SK-N-MC (cell line): ENCODE measurements at places on chromosomes 16 and 17.

DNA sequence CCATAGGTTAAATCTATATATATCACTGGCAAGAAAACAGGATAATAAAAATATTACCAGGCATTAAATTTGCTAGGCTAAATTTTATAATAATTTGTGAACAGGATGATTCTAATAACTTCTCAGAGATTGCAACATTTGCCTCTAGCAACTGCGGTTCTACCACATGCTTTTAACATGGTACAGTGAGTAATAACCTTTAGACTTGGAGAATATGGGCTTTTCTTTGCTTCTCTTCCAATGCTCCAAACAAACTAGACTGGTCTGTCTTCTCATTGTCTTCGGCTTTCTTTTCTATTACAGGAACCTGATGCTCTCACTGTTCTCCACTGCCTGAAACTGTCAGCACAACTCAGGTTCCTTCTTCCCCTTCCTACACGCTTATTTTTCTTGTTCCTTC is 80.6 kb downstream of the CA4 start:
- peak; percentile 52 for DNase-seq

DNA sequence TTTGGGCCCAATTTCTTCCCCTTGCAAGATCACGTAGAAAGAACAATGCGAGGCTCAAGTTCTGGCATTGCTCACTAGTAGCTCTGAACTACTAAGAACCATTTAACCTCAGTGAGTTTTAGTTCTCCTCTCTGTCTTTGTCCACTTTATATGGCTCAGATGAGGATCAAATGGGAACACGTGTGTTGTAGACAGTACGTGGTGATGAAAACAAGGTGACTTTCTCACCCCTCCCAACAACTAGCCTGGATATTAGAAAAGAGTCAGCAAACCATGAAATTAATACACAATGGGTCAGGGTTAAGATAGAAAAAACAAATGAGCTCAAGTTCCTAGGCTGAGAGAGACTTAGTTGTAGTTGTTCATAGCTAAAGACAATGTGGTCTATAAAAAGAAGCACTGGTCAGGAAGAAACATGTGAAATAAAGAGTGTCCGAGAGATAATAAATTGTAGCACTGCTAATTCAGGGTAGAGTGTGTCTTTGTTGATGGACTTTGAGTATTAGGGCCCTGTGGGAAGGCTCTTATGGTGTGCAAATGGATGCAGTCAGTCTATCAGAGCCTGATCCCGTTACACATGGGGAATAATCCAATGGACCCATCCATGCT is 417.0 kb downstream of the HAPSTR1 start:
- DNase-seq: no peak

- DNase-seq: no peak
Measured at GRCh38 chr16:17930280-17930679, 406.3 kb downstream of the NPIPA8 start.

DNA sequence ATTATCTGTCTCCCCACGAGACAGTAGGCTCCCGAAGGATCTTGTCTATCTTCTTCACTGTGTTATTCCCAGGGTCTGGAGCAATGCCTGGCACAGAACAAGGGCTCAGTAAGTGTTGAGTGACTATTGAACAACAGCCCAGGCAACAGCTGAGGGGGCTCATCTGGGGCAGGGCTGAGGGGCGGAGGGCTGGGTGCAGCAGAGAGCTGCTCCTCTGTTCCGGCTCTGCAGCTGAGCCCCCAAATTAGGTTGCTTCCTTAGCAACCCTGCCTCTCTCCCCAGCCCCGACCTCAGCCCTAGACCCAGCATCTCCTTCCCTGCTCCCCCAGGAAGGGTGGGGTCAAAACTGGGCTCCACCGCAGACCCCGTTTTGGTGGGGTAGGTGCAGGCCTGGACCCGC is 32.2 kb downstream of the ITGAE start:
- DNase-seq: no peak

DNA sequence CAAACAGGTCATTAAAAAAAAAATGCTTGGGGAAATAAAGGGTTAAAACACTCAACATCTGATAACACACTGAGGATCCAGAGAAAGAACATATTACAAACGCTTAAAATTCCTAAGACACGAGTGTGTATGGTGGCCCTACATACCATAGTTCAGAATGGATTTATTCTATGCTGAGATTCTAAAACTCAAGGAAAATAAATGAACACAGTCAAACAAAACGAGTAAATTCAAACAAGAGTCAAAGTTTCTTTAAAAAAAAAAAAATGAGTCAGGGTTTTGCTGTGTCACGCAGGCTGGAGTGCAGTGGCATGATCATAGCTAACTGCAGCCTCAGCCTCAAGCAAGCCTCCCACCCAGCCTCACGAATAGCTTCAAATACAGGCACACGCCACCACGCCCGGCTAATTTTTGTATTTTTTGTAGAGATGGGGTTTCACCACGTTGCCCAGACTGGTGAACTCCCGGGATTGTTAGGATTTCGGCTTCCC is 17.4 kb downstream of the CRK start:
- no peak for DNase-seq

DNA sequence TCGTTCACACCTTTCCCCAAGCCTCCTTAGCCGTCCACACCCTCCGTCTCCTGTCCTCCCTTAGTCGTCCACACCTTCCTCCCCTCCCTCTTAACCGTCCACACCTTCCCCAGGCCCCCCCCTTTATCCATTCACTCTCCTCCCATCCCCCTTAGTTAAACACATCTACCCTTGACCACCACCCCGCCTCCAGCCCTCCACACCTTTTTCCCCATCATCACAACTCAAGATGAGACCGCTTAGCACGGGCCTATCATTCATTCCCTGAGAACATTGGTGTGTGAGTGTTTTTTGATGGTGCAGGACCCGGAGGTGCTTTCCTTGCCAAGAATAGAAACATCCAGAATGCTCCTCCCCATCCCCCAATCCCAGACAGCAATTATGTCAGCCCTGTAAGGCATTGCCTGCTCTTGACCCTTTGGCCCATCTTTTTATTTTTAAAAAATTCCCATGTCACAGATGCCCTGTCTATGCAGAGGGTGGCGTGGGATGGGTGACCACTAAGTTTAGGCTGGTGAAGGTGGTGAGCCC is 1.4 kb downstream of the TENT4B start:
- no peak for DNase-seq

- no peak for DNase-seq
Measured at GRCh38 chr17:61495161-61495857, 43.1 kb downstream of the TBX4 start.

DNA sequence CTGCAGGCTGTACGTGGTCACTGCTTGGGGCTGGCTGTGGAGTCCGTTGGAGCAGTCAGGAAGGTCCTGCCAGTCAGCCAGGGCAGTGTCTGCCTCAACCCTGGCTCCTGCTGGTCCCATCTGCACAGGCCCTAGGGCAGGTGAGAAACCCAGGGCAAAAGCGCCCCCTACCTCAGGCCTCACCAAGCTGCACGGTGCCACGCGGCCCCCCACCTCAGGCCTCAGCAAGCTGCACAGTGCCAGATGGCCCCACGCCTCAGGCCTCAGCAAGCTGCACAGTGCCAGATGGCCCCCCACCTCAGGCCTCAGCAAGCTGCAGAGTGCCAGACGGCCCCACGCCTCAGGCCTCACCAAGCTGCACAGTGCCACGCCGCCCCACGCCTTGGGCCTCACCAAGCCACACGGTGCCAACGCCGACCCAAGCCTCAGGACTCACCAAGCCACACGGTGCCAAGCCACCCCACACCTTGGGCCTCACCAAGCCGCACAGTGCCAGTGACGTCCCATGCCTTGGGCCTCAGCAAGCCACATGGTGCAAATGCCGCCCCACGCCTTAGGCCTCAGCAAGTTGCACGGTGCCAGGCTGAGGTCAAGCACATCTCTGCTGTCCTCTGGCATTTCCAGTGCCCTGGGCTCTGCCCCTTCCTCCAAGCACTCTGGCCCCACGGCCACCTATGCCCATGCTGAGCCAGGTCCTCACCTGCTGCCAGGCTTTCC is 5.5 kb downstream of the TMEM204 start:
- DNase-seq: no peak

DNA sequence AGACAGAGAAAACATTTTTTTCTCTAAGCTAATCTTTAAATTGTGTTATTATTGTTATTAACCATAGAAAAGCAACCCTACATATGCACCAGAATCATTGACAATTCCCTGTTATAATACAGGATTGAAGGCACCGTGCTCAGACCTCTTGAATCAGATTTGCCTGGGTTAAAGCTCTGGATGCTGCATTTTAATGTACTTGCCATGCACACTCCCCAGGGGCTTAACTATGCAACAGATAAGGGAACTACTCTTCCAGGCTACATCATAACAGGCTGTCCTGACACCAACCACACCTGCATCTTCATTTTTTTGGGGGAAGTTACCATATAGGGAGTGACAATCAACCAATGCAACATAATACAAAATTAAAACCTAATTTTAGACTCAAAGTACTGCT is 1187.6 kb upstream of the CDH8 start:
- DNase-seq: no peak

- DNase-seq: peak; percentile 2
Measured at GRCh38 chr16:6684076-6684673, 648.5 kb upstream of the RBFOX1 start.

DNA sequence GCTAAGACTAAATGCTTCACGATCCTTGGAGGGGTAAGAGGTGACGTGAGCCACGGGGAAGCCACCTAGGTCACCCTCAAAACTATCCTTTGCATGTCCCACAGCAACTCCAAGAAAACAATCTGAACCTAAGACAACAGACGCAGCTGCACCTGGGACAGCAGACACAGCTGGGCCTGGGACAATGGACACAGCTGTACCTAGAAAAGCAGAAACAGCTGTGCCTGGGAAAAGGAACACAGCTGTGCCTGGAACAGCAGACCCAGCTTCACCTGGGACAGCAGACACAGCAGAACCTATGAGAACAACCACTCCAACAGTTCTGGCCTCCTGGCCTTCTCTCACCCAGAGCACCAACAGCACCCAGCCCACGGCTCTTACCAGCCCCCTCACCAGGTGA is 11.7 kb upstream of the CD300LD start:
- no peak for DNase-seq

DNA sequence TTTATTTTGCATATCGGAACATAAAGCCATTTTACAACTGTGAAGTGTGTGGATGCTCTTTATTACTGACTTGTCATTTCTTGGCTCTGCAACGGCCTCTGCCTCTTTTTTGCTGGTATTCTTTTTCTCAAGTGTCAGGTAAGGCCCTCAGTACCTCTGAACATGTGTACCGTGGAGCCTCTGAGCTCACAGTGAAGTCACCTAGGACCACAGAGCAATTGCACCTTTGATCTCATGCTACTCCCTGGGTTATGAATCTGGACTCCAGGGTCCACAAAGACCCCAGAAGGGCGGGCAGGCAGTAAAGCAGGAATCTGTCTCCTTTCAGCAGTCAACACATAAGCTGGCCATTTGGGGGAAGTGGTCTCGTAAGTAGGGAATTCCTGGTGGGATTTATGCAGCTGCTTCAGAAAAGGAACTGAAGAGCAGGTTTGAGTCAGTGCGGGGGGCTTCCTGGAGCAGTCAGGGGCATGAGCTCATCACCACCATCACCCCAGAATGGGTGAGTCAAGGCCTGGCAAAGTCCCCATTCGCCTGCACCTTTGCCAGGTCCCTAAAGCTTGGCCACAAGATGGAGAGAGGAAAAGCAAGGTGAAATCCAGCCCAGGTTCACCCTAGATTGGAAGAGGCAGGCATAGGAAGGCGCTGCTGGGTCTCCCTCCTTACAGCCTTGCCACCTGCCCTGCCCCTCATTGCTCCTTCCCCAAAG is 33.0 kb downstream of the TBX4 start:
- no peak for DNase-seq

DNA sequence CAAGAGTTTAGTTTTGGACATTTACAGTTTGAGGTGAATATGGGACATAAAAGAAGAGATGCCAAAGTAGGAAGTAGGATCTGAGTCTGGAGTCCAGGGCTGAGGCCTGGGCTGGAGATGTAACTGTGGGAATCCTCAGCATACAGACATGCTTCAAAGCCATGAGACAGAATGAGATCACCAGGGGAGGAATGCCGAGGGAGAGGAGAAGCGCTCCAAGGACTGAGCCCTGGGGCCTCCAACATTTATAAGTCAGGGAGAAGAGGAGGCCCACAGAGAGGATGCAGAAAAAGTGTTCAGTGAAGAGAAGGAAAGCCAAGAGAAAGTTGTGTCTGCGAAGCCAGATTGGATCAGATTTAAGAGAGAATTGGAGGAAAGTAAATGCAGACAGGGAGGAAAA is 277.5 kb upstream of the MYOCD start:
- no peak for DNase-seq

GRCh38 chr16:12090151-12090530 is 113.6 kb downstream of the SNX29 start:
- DNase-seq: no peak

DNA sequence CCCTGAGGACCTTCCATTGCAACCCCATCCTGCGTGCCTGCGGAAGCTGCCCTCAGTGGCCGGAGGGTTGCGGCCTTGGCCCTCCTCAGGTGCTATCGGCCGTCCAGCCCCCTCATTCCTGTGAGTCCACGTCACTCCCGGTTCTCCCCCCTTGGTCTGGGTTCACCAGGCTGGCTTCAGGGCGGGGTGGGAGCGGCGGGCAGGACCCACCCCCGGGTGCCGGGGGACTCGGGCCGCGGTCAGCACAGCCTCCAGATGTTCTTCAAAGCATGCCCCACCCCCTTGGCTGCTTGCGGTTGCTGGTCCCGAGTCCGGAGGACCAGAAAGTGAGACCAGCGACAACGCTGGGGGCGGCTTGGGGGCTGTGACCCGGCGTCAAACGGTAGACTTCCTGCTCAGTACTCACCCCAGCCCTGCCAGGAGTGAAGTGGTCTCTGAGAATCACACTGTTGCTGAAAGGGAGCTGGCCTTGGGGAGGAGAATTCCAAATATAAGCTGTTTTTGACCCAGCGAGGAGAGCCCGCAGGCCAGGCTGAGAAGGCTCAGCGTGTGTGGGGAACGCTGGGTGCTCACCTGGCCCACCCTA is 4.5 kb downstream of the ZNF469 start:
- DNase-seq: no peak

DNA sequence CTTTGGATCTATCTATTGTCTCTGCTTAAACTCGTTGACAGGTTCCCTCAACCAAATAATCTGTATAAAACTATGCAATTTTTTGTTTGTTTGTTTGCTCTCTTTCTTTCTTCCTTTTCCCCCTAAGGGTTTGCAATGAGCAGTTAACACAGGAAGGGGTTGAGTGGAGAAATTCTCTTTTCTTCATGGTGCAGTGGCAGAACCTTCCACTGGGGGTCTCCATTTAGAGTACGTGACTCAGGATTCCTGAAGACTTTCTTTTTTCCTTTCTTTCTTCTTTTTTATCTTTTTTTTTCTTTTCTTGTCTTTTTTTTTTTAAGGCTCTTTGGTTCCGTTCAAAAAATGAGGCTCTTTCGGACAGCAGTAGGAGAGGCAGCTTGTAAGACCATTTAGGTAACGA is 19.5 kb upstream of the RBFOX1 start:
- no peak for DNase-seq

GRCh38 chr16:79452671-79453070 is 147.9 kb downstream of the MAF start:
- no peak for DNase-seq

- no peak for DNase-seq
Measured at GRCh38 chr17:37118366-37119137, 169.8 kb downstream of the AATF start.

- DNase-seq: no peak
Measured at GRCh38 chr16:65244787-65245186, 122.9 kb upstream of the CDH11 start.
